ENCODE measurements at places on chromosomes 1 and 21. TPM values are rescaled to one million over a fixed set of nuclear protein-coding genes. Genes with fewer than 3 reads are reported as not detected.

The S100A6 gene
- 166 TPM for total RNA-seq

The OLIG2 gene
- total RNA-seq, result not detected

The TSEN15 gene
- 15.9 TPM for total RNA-seq

The TEX38 gene
- not detected for total RNA-seq

The KCNJ6 gene
- not detected for total RNA-seq

The HAO2 gene
- total RNA-seq, result not detected

The USP1 gene
- 23.1 TPM for total RNA-seq

The OR2M3 gene
- total RNA-seq, result not detected

The PTPN7 gene
- 106 TPM for total RNA-seq

The MXRA8 gene
- 9.3 TPM for total RNA-seq

The FCGR3A gene
- 0.98 TPM for total RNA-seq

The C1orf210 gene
- total RNA-seq, result not detected

The CDK18 gene
- total RNA-seq, result 4.0 TPM

The TGFB2 gene
- not detected for total RNA-seq

The FCRL5 gene
- 0.60 TPM for total RNA-seq

The PCBP3 gene
- 1.3 TPM for total RNA-seq

The OR2T6 gene
- total RNA-seq, result not detected

The NBPF6 gene
- total RNA-seq, result not detected

The TMEM81 gene
- 3.3 TPM for total RNA-seq

The TMEM269 gene
- total RNA-seq, result 0.44 TPM

The ZBTB8A gene
- not detected for total RNA-seq

The VHLL gene
- total RNA-seq, result not detected

The LRRC52 gene
- not detected for total RNA-seq

The YBEY gene
- total RNA-seq, result 13.6 TPM

The GJA5 gene
- not detected for total RNA-seq

The SUSD4 gene
- 2.2 TPM for total RNA-seq

The EVA1C gene
- 10.3 TPM for total RNA-seq

The C8B gene
- not detected for total RNA-seq

The BRINP3 gene
- not detected for total RNA-seq

The MIA3 gene
- 132 TPM for total RNA-seq

The LAMTOR5 gene
- total RNA-seq, result 106 TPM

The LIN28A gene
- not detected for total RNA-seq

The CLCA4 gene
- not detected for total RNA-seq

The LCE3A gene
- total RNA-seq, result not detected

The VASH2 gene
- total RNA-seq, result not detected
